ENCODE measurements at places on chromosomes 5 and 9.
A peak's percentile ranks its signal among the peaks of the same experiment; 100 is the strongest.

DNA sequence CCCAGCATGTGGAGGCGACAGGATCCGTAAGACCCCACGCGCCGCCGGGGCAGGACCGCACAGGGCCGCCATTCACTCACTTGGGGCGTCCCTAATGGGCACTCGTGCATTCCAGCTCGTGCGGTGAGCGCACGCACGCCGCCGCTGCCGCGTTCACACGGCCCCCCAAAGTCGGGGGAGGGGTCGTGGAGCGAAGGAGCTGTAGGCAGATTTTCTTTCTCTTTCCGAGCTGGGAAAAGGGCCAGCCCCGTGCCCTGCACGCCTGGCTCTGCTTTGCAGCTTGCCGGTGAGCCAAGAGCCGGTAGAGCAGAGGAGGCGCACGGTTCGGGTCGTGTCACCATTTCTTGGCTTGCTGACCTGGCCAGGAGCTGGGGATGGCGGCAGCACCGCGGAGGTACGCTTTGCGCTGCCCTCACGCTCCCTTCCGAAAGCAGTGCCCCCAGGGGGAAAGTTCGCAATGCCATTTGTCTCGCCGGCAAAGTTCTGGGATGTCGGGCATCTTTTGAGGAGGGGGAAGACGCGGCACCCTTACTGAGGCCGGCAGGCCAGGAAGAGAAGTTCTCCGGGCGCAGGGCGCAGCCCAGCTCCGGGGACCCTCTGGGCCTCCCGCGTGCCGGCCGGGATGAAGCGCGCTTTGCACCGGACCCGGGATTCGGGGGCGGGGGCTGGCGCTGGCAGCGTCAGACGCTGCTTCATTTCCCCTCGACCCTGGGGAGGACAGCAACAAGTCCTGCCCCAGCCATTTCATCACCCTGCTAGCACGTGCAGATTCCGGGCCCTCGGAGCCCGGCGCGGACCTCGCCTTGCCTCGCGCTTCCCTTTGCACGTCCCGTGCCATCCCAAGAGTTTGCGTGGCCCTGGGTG is 898 bp downstream of the STC2 start:
- DNase-seq: no peak

- no peak for DNase-seq
Measured at GRCh38 chr5:37951946-37952721, 112.3 kb upstream of the GDNF start.

DNA sequence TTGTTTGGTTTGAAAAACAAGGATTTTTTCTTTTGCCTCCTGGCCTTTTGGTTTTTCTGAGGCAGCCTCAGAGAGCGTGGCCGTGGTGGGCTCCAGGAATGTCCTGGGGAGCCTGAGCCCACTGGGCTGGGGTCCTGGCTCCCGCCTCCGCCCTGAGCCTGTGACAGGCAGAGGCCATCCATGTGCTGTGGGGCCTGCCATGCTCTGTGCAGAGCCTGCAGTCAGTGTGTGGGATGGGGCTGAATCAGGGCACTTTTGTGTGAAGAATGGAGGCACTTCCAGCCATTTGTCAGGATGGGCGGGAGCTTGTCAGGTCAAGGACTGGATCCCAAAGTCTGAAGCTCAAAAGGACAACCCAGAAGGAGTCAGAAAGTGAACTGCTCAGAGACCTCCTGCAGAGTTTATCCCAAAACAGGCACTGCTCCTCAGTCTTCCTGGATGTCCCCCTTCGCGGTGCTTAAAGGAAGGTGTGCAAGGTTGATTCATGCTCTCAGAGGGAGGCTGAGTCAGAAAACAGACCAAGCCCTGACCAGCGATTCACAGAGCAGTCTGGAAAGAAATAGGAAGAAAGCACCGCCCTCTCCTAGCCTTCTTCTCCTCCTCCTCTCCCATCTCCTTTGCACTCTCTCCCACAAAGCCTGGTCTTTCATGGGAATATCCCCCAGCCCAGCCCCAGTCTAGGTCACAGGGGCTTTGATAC is 53.2 kb downstream of the MVB12B start:
- DNase-seq: no peak

DNA sequence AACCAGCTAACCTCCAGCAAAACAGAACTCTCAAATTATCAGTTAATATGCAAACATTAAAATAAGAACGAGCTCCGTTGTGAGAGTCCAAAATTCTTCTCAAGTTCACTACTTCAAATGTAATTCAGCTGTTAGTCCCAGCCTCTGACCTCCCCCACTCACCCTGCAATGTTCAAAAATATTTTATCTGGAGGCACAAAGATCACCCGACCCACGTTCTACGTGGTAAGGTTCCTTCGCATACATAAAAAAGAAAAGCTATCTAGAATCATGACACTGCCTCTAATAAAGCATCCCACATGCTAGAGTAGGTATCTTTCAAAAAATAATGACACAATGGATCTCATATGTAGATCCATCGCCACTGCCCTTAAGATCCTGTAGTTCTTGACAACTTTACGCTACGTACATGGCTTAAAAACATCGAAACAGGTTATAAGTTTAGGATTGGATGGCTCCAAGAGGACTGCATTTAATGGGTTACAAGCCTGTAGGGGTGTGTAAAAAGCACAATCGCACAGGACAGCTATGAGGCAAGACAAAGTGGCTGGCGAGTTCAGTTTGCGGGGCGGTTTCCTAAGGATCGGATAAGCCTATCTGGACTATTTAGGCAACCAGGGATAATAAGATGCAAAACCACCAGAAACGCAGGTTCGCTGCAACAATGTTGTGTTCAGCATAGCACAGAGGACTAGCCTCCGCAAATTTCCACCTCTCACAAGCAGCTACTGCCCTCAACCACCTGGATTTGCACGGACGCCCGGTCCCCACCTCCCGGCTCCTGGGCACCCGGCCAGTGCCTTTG is 969 bp downstream of the CLK4 start:
- peak; percentile 19 for DNase-seq

DNA sequence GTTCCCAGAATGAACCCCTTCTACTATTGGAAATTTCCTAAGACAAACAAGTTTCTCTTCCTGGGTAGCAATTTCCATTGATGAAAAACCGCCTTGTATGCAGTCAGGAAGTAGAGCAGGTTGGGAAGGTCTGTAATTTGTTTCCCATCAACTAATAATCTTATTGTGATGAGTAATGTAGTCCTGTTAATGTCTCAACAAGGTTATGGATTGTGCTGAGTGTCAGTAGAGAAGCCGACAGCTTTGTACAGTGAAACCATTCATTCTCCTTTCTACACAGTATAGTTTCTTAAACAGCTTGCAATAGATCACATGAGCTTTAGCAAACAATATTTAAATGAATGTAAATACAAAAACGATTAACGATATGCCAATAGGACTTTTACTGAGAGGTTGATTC is 355.4 kb upstream of the WWC1 start:
- DNase-seq: no peak

DNA sequence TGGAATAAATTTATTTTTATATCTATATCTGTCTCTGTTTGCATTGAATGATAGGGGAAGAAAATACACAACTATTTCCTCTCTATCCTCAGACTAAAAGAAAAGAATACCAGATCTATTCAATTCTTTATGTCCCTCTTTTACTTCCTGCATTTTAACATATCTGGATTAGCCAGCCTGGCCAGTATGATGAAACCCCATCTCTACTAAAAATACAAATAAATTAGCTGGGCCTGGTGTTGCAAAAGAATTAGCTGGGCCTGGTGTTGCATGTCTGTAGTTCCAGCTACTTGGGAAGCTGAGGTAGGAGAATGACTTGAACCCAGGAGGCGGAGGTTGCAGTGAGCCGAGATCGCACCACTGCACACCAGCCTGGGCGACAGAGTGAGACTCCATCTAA is 182.0 kb downstream of the LURAP1L start:
- no peak for DNase-seq

GRCh38 chr9:37936965-37937364 is 33.0 kb upstream of the SLC25A51 start:
- no peak for DNase-seq
